ENCODE measurements at places on chromosomes 7 and 10.

- DNase-seq, result no peak
Measured at GRCh38 chr7:50676740-50677637, 105.7 kb downstream of the GRB10 start.

DNA sequence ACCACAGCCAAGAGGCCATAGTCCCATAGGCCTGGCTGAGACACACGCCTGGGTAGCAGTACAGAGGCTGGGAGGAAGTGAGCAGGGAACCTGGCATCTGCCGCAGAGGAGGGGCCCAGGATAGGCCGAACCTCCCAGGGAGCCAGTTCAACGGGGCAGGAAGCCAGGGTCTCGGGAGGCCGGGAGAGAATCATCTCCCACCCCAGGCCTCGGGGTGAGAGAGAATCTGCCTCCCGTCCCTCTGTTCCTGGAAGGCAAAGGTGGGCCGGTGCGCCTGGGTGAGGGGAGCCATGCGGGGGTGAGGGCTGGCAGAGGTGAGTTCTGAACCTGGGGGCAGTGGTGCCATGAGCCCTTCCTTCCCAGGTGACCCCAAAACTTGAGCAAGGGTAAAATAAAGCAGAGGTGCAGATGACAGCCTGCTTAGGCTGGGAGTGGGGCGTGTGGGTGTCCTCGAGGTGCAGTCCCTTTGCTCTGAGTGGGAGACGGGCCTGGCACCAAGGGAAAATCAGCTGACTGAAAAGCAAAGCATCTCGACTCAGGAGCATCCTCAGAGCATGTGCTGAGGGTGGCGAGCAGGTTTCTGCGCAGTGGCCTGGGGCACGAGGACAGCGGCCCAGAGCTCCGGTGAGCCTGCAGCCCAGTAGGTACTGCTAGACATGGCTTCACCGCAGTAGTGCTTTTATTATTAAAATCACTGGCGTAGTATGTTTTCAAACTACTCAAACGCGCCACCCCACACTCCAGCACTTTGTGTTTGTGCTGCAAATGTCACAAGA lies 15.5 kb downstream of the AGAP3 start:
- DNase-seq, result no peak

DNA sequence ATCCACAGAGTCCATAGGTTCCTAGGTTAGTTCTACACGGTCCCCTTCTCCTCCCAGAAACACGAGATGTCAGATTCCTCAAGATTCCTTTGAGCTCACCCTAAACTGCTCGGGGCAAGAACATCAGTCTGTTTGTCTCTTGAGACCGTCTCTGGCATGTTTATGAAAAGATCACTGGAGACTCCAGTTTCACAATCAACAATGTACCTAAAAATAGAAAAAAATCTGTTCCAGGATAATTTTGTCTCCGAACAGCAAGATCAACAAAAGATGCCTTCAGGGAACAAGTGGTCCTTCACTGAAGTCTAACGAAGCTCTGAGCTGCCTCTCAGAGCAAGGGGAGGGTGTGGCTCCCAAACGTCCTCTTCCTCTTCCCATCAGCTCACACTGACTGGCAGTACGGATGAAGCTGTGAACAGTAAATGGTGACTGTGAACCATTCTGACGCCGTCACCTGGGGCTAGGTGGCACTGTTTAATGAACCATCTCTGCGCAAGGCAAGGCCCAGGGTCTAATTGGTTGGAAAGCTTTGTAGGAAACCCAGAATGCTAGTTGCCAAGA lies 156.2 kb upstream of the LYZL1 start:
- no peak for DNase-seq

GRCh38 chr10:35236739-35237138 lies 99.6 kb upstream of the CCNY start:
- no peak for DNase-seq

- no peak for DNase-seq
Measured at GRCh38 chr10:63563623-63564022, 42.4 kb downstream of the REEP3 start.

DNA sequence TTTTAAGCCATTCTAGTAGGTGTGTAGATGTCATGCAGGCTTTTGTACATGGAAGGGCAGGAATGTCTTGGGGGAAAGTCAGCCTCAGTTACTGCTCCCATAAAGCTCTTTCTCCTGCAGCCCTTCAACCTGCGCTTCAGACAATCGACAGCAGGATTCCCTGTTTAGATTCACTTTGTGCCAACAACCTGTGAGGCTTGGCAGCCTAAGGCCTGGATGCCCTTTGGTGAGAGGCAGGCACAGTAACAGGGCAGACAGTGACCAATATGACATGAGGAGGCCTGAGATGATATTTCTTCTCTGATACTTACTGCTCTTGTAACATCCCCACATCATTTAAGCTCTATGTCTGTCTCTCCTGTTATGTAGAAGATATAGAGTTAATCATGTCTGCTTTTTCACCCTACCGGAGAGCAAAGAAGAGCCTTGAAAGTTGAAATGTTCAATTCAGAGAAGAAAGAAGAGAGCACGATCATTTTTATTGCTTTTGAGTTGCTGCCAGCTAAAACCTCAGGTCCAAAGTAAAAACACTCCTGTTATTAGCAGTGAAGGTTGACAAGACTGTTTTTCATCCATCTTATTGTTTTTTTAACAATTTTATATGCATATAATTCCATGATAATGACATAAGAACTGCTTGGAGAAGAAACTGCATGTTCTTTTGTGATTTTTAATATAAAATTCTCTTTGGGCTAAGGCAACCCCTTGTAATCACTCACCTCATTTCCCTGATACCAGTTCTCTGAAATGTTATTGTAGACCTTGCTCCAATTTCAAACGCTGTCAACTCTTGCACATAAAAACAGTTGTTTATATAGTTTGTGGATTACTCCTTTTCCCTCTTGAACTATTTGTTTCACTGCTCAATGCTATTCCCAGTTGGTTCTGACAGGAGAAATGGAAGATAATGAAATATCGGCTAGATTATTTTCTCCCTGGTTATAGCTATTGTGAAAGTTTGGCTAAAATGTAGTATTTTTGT lies 140.9 kb downstream of the GALNT17 start:
- no peak for DNase-seq

DNA sequence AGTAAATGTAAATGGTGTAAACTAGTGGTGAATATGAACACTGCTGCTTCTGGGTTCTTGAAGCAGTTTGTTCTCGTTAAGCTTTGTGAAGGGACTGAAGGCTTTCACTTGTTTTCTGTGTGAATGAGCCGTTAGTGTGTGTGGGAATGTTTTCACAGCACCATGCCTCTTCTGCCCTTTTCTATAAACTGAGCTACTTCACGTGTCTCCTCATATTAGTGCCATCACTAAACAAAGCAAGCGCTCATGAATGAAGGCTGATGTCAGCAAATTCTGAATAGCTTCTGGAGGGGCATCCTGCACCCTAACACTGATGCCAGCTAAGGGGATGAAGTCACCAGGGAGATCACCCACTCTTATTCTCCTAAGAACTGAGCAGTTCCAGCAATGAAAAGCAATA lies 205.6 kb upstream of the ETV1 start:
- DNase-seq, result no peak

- DNase-seq, result no peak
Measured at GRCh38 chr7:116089293-116089692, 58.7 kb upstream of the TFEC start.

- no peak for DNase-seq
Measured at GRCh38 chr10:34762603-34763299, 52.3 kb downstream of the PARD3 start.

- DNase-seq, result no peak
Measured at GRCh38 chr7:44184206-44184872, 4.9 kb downstream of the GCK start.

GRCh38 chr7:74481458-74482196 lies 27.9 kb downstream of the GTF2IRD1 start:
- no peak for DNase-seq

- DNase-seq, result no peak
Measured at GRCh38 chr10:43254881-43255633, 11.8 kb downstream of the RASGEF1A start.

DNA sequence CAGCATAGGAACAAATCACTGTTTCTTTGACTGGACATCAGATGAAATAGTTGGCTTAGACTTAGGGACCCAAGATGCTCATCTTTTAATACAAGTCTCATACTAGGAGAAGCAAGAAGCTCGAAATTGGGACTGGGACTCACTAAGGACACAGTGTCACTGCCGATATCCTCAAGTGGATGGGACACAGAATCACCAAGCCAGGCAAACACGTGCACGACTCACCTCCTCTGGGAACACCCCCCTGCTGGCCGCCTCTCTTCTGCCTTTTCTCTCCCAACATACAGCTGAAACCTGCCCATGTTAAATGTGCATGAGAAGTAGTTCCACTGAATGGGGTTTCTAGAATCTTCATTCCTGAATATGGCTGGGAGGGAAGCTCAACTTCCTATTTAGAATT lies 106.6 kb upstream of the FAM204A start:
- DNase-seq, result no peak

Measured in NCI-H1092 (cell line).